ENCODE measurements at places on chromosomes 1 and 21.

DNA sequence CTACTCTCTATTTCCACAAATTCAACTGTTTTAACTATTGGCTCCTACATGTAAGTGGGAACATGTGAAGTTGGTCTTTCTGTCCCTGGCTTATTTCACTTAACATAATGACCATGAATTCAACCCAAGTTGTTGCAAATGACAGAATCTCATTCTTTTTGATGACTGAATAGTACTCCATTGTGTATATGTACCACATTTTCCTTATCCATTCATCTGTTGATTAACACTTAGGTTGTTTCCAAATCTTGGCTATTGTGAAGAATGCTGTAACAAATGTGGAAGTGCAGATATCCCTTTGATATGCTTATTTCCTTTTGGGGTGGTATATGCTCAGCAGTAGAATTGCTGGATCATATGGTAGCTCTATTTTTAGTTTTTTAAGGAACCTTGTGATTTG lies 33.0 kb downstream of the GBP6 start:
- DNase-seq, result no peak

GRCh38 chr1:87044424-87044823 lies 130.0 kb downstream of the HS2ST1 start:
- no peak for DNase-seq

DNA sequence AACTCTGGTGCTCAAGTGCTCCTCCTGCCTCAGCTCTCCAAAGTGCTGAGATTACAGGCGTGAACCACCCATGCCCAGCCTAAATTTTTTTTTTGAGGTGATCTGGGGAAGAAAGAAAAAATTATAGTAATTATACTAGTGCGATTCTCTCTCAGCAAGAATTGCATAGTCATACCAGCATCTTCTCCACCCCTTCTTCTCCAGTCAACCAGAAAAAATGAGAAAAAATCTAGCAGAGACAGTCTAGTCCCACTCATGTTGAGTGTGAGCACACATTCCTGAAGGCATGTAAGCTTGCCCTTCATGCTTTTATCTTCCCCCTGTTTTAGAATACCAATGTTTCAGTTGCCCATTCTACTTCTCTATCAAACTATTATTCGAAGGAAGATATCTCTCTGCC lies 207.6 kb downstream of the S1PR1 start:
- no peak for DNase-seq

- no peak for DNase-seq
Measured at GRCh38 chr1:86239490-86239889, 82.9 kb upstream of the COL24A1 start.

- DNase-seq, result no peak
Measured at GRCh38 chr1:162368451-162368850, 8.2 kb downstream of the SPATA46 start.

DNA sequence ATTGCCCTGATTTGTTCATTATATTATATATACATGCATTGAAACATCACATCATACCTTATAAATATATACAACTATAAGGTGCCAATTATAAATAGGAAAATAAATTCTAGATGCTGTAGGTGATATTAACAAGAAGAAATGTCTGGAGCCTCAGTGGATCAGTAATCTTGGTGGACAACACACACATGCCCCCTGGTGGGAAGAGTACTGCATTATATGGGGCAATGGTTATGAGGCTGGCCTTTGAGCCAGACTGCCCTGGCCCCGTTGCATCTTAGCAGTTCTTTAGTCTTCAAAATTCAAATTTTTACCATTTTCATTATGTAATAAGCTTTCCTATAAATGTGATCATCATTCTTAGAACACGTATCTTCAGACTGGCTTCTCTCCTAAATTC lies 335.0 kb upstream of the GREM2 start:
- DNase-seq, result no peak

- DNase-seq, result no peak
Measured at GRCh38 chr1:200869376-200869752, 3.4 kb upstream of the GPR25 start.

Measured in Right ventricle myocardium superior (tissue), 1 donor.